ENCODE measurements at places on chromosomes 3 and 15.
A peak's percentile ranks its signal among the peaks of the same experiment; 100 is the strongest.

DNA sequence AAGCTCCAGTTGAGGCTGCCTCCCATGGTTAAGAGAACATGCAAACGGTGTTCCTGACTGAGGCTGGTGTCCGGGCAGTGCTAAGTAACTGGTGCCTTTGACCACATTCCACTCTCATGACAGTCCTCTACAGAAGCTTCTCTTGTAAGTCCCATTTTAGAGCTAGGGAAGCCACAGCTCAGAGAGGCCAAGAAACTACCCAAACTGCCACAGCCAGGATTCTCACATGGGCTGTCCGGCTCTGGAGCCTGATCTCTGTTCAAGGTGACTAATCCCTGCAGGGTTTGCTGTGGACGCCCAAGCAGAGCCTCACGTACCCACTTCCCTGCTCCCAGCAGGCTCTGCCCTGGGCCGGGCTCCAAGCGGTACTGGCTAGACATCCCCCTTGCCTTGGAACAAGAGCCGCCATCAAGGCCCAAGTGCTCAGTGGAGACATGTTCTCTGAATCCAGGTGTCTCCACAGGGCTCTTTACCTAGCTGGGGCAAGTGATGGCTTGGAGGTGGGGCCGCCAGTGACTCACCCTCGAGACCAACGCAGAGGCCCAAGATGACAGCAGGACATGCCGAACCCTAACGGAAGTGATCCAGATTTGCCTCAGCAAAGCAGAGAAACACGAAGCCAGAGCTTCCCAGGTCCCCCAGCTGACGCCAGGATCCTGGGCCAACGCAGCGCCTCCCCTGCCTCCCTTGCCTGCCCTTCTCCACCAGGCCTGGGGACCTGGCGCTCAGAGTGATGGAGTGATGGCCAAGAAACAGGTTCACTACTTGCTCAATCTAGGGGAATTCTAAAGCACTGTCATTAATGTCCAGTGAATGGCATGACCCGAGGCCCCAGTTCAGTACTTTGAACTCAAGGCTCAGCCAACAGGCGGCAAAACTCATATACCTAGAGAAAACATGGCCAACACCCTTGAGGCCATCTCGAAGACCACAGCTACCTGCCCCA is 24.4 kb downstream of the KLHL25 start:
- DNase-seq: no peak

- peak; percentile 47 for DNase-seq
These were observed 10.8 kb upstream of the VPS33B start for GRCh38 chr15:91032919-91033803.

DNA sequence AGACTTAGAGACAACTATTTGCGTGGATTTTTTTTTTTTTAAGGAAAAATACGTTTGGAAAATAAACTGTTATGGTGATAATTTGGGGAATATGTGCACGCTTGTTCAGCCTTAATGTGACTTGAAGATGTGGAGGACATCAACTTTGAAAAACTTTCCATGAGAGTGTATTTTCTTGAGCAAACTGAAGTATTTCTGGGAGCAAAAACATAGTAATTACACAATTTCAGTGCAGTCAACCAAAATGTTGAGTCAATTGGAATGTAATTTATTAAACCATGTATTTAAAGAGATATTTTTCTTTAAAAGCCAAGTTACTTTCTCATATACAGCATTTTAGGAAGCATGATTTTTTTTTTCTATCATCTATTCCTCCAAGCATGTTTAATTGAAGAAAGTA is 80.3 kb upstream of the FLNB start:
- DNase-seq: no peak

DNA sequence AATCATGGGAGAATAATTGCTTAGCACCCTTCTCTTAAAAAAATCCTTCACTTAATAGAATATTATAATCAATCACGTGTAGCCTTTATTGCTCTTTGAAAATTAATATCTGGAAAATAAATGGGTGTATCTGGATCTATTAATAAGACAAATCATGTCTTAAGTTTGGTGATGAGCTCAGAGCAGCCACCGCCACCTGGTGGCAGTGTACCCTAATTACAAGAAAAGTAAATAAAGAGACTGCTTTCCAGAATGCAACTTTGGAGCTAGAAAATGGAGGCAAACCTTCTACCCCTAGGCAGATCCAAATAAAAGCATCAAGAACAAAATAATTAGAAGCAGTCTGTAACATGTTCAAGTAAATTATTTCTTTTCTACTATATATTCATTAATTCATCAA is 43.5 kb downstream of the EPHB1 start:
- DNase-seq: no peak

DNA sequence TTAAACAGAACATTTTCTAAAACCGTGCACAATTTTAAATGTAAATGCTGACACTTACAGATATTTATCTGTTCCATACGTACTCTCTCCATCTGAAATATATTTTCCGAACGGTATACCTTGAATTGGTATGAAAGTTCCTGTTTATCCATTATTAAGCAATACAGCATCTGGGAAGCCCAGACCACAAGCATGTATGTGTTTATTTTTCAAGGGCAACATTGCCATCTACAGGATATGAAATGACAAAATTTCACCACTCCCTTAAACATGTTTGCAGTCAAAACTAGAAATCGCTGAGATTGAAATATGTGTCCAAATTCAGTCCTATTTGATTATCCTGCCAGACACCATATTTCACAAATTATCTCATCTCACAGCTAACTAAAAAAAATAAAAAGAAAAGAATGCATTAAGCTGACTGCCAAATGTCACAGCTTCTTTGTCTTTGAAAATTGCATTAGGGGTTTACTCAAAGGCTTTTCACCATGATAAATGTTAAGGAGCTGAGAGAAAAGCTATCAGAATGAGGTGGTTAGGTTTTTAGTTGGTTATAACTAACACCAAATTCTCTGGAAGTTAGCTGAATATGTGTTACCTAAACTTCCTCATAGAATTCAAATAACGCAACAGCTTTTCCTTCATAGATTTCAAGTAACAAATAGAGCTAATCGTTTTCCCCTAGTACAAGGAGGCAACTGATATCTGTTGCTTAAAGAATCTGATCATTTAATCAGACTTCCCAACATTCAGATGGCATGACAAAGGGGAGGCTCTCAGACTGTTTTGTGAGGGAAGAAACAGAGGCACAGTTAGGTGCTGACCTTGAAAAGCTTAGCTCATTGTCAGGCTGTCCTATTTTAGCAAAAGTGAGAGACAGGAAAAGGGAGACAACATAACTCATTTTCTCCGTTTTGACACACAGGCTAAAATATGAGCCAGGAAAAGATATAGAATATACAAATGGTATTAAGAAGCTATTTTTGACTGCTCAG is 533.1 kb downstream of the TBL1XR1 start:
- DNase-seq: peak; percentile 87

DNA sequence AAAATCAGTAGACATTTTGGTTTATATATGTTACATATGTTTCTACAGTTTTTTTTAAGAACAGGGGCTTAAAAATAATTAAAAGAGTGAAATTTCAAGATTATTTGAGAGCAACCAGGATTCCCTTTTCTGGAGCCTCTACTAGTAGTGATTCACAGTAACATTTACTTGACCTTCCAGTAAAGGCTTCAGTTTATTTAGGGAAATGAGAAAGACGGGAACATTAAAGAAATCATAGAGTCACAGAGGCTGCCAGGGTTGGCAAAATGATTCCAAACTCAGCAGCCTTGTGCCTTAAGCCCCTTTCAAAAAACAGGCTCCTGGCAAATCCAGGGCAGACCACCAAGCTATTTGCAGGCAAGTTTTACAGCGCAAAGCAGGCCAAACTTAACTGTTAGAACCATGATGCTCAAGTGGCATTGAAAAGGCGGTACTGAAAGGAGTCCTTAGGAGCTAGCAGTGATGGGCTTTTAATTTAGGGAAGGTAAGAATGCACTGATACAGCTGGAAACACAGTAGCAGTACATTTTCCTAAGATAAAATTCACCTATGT is 201.1 kb upstream of the ADAMTS9 start:
- no peak for DNase-seq

- no peak for DNase-seq
These were observed 125.3 kb downstream of the IL5RA start for GRCh38 chr3:2984831-2985220.

GRCh38 chr3:184236033-184236410 is 6.6 kb downstream of the VWA5B2 start:
- DNase-seq: no peak

DNA sequence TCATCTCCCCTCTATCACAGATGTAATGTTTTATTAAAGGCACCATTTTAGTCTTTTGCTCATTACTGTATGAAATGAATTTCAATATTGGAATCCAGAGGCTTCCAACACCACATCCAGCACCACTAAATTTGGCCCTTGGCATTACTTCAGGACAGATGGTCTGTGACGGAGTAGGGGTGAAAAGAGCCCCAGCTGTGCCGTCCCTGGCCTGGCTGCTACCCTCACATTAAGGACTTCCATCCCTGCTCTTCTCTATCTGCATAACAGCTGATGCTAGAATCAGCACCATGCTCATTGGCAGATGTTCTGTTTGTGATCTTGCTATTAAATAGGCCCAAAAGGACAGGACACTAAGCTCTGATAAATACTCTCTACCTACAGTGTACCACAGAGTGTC is 152.9 kb downstream of the IL1RAP start:
- no peak for DNase-seq

GRCh38 chr15:79380755-79381497 is 51.2 kb upstream of the MINAR1 start:
- peak; percentile 90 for DNase-seq
